ENCODE measurements at places on chromosomes 12 and 14.

GRCh38 chr12:42696406-42697149 lies 107.0 kb upstream of the PRICKLE1 start:
- peak; percentile 78 for DNase-seq

- peak; percentile 28 for DNase-seq
These were observed 394.5 kb upstream of the ATP2B1 start for GRCh38 chr12:90102957-90103652.

- no peak for DNase-seq
These were observed 168.4 kb upstream of the AVPR1A start for GRCh38 chr12:63319386-63319785.

DNA sequence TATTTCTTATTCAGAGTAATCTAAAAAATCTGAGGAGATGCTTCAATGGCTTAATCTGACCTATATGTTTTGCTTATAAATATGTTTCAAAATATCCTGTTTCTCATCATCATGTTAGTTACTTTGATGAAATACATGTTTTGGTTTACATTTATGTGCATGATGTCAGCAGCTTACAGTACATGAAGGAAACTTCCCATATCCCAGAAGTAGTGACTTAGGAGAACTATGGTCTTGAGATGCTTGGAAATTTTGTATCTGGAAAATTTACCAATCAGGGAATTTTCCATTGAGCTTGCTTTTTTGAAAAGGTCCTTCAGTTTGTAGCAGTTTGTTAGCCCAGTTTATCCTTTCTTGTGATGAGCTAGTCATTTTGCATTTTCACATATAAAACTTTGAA lies 73.3 kb downstream of the RASSF8 start:
- DNase-seq = no peak

DNA sequence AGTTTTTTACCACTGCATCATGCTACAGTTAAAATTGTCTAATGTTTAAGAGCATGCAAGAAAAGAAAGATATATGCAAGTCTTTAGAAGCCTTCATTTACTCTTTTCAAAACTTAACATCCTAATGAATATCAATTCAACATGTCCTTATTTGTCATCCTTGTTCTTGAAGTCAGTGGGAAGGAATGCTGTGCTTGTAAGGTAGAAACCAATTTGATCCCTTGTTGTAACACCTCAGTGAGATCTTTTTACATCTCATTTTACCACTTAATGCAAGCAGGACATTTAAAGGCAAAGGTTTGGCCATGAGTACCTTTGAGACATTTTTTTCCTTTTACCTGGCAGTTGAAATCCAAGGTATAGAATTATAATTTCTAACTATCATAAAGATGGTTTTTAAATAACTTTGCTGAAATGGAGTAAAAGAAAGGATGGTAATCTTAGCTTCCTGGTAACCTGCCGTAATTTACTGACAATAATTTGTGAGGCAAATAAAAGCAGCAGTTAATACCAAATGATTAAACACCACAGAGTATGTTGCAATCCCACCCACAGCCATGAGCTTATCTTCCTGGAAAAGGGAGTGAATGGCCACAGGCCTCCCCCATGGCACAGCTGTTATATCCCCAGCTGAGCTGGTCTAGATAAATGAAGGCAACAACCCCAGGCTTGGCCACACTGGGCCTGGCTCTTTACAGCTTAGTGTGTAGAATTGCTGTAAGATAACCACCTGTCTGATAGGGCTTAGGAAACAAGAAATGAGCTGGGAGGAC lies 33.2 kb upstream of the STRN3 start:
- DNase-seq = peak; percentile 75

GRCh38 chr14:72598306-72598705 lies 295.6 kb downstream of the DPF3 start:
- no peak for DNase-seq

- DNase-seq = no peak
These were observed at the start of gene STAB2 for GRCh38 chr12:103586791-103587370. Gene STAB2 (plus strand): TSS chr12:103587273. CDS start chr12:103587477, 204 bp downstream.

DNA sequence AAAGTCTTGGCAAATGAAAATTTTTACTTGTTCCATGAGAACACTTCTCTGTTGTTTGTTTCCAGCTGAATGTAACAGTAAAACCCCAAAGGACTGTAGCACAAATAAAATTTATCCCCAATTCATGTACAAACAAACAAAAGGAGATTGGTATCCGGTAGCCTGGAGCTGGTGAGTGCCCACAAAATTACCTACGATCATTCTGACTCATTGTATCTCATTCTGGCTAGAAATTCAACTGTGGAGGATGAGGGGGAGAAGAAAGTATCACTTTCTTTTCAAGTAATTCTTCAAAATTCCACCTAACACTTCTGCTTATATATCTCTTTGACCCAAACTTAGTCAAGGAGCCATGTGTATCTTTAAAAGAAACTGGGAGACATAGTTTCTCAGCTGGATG lies 268.5 kb downstream of the ALG10B start:
- no peak for DNase-seq

- DNase-seq = no peak
These were observed 495.4 kb upstream of the TMEM132C start for GRCh38 chr12:127771546-127771945.

GRCh38 chr14:65637780-65638179 lies 225.2 kb downstream of the FUT8 start:
- DNase-seq = peak; percentile 8

DNA sequence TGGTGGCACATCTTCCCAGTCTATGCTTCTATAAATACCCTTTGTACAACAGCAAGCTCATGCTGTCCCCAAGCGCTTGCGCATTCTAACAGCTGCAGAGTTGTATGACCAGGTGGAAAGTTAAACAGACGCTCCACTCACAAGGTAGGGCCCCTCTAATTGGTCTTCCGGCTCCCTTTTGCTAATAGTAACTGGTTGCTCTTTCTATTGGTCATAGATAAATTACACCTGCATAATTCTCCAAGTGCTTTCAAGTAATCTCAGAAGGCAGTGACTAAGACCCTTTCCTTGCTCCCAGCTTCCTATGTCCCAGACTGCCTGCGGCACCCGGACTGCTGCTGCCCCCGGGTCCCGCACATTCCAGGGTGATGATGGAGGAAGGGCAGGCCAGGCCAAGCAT lies 6.1 kb upstream of the TSPAN9 start:
- no peak for DNase-seq

- DNase-seq = no peak
These were observed 141.2 kb downstream of the PPFIA2 start for GRCh38 chr12:81617915-81618314.

GRCh38 chr12:106498056-106498455 lies 84.7 kb upstream of the RFX4 start:
- no peak for DNase-seq

DNA sequence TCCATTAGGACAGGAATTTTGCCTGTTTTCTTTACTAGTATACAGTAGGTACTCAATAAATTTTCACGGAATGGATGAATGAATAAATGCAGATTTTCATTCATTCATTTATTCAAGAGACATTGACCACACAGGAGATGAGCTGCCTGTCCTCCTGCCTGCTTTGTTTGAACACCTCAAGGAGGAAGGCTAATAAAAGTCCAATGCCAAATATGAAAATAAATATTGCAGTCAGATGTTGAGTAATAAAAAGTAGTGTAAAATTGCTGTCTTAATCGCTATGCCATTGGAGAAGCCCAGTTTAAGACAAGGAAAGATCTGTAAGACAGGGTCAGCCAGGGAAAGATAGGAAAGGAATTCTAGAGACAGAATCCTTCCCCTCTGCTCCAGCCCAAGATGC lies 47.4 kb downstream of the DYRK2 start:
- no peak for DNase-seq

- peak; percentile 58 for DNase-seq
These were observed 3.2 kb downstream of the BIN2 start for GRCh38 chr12:51320695-51321320.

DNA sequence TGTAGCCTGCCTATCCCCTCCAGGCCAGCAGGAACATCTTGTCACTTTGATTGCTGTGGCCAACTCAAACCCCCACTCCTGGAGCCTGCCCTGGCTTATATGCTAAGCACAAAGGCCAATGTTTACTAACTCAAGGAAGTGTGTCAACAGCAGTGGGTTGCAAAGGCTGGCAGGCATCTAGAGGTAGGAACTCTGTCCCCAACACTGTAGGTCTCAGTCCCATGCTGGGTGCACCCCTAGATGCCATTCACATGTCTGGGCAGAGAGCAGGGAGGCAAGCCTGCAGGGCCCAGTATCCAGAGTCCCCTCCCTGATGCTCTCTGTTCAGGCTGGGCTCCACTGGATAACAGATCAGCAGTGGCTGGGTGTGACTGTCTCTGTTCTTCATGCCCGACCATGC lies 1.6 kb upstream of the HPD start:
- DNase-seq = no peak

DNA sequence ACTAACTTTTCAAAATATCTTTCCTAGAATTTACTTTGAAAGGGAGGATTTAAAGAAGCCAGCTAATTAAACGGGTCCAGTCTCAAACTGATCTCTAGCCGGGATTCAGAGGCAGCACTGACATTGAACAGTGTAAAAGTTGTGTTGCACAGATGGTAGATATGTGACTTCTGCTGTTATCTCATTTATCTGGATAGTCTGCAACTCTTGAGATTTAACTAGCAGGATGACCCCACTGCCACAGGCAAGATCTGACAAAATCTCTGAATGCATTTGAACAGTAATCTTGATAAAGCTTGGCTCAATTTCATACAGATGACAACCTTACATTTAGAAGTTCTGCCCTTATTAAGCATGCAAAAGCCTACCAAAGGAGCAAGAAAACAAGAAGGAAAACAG lies 138.0 kb upstream of the CPNE8 start:
- DNase-seq = no peak

- DNase-seq = no peak
These were observed 126.0 kb upstream of the COCH start for GRCh38 chr14:30748343-30748742.

DNA sequence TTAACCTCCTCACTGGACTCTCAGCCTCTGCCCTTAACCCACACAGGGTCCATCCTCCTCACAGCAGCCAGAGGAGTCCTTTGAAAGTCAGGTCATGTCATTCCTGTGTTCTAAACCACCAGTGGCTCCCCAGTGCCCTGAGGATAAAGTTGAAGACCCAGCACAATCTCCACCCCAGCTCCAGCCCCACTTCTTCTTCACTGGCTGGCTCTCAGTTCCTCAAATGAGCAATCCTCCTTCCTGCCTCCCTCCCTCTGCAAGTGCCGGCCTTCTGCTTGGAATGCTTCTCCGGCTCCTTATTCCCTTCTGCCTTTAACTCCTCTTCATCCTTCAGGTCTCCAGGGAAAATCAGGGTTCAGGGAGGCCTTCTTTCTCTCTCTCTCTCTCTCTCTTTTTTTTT lies 32.0 kb upstream of the SPPL3 start:
- DNase-seq = no peak

DNA sequence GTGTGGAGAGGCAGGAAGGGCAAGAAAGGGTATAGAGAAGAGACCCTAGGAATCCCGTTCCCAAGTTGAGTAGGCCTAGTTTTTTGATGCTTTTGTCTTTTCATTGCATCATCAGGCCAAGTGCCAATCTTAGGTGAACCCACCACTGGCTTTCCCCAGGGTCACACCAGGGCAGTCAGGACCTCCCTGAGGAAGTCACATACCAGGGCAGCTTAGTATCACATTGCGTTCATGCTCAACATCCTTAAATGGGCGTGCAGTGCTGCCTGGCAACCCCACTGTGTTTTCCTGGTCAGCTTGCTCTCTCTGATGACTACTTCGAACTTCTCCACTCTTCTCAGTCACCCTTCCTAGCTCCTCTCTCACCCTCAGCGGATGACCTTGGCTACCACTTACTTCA lies 9.0 kb downstream of the ASIC1 start:
- DNase-seq = peak; percentile 91

DNA sequence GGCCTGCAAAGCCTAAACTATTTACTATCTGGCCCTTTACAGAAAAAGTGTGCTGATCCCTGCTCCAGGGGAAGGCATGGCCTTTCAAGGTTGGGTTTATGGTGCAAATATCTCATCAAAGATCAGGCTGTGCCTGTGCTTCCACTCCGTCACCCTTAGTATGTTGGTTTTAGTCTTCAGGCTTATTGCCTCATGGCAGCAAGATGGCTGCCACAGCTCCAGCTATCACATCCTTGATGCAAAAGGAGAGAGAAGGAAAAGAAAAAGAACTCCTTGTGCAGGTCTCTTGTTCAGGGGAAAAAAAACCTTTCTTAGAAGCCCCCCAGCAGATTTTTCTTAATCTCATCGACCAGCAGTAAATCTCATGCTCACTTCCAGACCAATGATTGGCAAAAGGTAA lies 9.1 kb upstream of the HRK start:
- no peak for DNase-seq

GRCh38 chr12:123388177-123388950 lies 4.4 kb downstream of the KMT5A start:
- DNase-seq = peak; percentile 60

- DNase-seq = no peak
These were observed 33.7 kb downstream of the FBXL14 start for GRCh38 chr12:1560704-1561103.

GRCh38 chr14:98952593-98953350 lies 319.2 kb downstream of the BCL11B start:
- peak; percentile 89 for DNase-seq

DNA sequence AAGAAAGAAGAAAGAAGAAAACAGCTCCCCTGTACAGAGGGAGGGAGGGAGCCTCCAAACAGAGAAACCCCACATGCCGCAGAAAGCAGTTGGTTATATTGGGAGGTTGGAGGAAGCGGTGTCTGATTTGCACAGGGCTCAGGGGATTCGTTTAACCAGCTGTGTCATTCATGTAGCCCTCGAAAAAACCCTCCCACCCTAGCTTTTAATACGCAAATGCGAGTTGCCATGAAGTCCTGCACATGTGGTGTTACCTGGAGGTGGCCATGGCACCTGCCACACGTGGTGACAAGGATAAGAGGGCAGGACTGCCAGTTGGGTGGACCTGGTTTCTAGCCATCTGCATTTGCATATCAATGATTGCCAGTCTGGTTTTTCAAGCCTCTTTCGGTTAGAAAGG lies 40.9 kb downstream of the TMEM30B start:
- DNase-seq = no peak

DNA sequence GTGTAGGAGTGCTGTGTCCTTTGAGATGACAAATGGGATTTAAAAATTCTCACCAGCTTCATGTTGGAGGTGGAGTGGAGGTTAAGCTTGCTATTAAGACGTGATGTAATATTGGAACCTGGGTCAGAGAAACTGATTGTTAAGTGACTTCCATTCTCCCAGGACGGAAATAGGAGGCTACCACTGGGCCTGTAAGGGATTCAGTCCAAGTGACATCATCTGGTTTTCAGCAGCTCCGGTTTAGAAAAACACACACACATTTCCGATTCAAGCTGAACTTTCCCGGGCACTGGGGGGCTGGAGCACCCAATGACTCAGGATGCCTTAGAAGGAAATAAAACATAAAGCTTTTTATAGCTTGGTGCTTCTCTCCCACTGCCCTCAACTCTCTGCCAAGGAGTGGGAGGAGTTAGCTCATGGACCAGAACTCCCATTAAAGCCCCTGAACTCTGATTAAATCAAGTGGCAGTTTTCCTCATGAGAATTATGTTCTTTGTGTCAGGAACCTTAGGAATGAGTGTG lies 12.4 kb downstream of the CALM1 start:
- DNase-seq = peak; percentile 96

DNA sequence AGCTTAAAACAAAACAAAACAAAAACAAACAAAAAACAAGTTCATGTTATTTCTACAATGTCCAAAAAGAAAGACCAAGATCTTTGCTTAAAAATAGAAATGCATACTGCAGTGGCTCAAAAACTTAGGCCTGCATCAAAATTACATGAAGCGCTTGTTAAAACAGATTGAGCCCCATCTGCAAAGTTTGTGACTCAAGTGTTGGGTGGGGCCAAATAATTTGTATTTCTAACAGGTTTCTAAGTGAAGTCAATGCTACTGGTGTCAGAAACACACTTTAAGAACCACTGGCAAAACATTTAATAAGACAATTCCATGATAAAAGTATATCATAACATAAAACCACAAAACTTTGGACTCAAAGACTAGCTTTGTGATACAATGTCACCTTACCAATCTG lies 105.6 kb downstream of the PAWR start:
- DNase-seq = no peak

Data from fibroblast of upper back skin (primary cell).